ENCODE measurements at places on chromosomes 2 and 18.

- DNase-seq, result no peak
These were observed 41.1 kb downstream of the PLEKHB2 start for GRCh38 chr2:131146231-131146630.

GRCh38 chr2:47293976-47294375, 109.0 kb upstream of the MSH2 start:
- no peak for DNase-seq

- no peak for DNase-seq
These were observed 34.0 kb downstream of the MTHFD2 start for GRCh38 chr2:74232426-74232825.

GRCh38 chr2:84741182-84741822, 139.6 kb downstream of the TRABD2A start:
- no peak for DNase-seq

DNA sequence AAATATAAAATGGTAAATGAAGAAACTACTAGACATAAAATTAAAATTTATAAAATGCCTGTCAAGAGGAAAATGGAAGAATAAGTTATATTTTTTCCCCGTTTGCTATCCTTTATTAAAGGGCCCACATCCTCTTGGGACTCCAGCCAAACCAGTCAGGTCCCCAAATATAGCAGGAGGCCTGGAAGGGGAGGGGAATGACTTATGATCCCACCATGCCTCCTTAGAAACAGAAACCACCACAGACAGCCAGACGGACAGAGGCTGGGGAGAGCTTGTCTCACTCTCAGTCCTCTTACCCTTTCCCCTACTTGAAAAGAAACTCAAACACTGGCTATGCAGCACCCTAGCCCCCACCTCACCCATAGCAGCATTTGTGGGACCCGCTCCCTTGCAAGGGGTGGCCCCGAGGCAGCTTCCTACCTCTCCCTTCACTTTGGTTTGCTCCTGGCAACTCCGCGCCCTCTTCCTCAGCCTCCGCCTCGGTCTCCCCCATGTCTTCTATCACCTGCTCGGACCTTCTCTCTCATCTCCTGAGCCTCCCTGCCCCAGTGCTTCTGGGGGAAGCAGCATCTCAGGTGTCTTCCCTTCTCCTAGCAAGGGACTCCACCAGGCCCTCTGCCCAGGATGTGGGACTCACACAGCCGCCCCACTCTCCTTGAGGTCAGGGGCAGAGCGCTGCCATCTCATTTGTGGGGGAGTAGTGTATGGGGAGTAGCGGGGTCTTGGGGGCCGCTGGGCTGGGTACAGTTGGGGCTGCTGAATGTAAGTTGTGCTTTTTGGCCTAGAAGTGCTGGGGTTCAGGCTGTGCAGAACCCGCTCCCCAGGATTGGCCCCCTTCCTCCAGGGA, 37.4 kb upstream of the ANKRD62 start:
- no peak for DNase-seq

DNA sequence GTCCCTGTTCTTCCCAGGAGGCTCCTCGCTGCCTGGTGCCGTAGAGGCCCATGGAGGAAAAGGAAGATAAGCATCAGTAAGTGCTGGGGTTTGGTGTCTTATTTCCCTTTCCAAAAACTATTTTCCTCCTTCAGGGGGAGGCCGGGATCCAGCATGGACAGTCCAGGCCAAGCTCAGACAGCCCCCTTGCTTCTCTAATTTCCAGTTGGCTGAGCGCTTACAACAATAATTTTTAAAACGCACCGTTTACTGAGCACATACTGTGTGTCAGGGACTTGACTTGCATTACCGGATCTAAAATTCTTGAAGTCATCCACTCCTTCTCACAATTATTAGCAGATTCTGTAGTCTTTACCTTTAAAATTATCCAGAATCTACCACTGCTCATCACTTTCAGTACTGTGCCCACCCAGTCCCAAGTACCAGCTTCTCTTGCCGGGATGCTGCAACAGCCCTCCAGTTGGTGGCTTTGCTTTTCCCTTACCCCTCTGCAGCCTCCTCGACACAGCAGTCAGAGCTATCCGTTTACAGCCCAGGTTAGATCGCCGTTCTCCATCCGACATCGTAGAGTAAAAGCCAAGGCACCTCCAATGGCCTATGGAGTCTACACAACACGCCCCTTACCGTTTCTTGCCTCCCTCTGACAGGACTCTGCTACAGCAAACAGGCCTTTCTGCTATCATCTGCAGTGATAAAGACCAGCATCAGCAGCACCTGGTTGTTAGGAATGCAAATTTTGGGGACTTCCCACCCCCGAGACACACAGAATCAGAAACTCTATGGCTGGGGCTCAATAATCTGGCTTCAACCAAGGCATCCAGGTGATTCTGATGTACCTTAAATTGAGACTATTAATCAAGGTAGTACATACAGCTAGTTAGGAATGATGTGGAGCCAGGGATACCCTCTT, 75.2 kb upstream of the TSPYL6 start:
- no peak for DNase-seq

DNA sequence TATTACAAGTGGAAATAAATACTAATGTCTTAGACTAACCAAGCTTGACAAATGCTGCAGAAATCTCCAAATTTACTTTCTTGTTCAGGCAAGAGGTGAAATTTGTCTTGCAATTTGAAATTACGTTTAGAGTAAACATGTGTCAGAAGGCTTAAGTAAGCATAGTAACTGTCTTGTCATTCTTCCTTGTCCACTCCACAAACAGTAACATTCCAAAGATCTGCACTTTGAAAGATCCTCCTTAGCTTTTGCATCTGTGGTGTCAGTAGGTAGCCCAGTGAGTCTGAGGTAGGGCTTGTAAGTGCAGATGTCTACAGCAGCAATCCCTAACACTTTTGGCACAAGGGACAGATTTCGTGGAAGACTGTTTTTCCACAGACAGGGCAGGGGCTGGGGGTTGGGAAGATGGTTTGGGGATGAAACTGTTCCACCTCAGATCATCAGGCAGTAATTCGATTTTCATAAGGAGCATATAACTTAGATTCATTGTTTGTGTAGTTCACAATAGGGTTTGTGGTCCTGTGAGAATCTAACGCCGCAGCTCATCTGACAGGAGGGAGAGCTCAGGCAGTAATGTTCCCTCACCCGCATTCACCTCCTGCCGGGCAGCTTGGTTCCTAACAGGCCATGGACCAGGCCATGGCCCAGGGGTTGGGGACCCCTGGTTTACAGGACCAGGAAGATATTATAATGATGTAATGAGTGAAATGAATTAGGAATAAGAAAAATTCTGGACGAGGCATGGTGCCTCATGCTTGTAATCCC, 18.6 kb downstream of the RASGRP3 start:
- no peak for DNase-seq

- no peak for DNase-seq
These were observed 50.8 kb upstream of the FANCL start for GRCh38 chr2:58291726-58292438.

- DNase-seq, result no peak
These were observed 871 bp upstream of the ALS2 start for GRCh38 chr2:201781557-201782051.

DNA sequence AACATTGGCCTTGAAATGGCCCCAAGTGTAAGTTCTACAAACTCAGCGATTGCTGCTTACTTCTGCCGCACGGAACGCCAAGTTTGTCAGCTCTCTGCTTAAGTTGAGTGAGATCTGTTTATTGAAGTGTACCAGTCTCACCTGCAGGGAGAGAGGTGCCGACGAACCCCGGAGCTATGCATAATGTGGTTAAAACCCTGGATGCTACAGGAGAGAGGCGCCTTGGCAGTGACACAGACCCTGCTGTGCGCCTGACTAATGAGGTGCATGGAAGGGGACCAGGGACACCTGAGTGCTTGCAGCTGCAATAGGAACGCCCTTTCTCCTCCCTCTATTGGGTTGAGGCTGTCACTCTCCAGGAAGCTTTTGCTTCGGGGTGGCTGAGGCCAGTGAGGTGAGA, 979 bp downstream of the SLC9A2 start:
- DNase-seq, result no peak

- no peak for DNase-seq
These were observed 234.0 kb upstream of the RAB12 start for GRCh38 chr18:8375249-8375648.

DNA sequence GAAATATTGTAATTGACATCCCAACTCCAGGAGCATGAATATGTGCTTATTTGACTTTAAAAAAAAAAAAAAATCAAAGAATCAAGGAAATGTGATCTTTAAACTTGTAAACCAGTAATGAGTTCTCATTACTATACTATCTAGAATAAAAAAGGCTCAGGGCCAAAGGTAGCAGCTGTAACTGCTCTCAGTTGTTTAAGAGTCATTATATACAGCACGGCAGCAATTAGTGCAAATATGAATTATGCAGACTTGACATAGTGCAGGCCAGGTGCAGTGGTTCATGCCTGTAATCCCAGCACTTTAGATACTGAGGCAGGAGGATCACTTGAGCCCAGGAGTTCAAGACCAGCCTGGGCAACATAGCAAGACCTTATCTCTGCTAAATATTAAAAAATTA, 125.7 kb upstream of the TTC39C start:
- no peak for DNase-seq

DNA sequence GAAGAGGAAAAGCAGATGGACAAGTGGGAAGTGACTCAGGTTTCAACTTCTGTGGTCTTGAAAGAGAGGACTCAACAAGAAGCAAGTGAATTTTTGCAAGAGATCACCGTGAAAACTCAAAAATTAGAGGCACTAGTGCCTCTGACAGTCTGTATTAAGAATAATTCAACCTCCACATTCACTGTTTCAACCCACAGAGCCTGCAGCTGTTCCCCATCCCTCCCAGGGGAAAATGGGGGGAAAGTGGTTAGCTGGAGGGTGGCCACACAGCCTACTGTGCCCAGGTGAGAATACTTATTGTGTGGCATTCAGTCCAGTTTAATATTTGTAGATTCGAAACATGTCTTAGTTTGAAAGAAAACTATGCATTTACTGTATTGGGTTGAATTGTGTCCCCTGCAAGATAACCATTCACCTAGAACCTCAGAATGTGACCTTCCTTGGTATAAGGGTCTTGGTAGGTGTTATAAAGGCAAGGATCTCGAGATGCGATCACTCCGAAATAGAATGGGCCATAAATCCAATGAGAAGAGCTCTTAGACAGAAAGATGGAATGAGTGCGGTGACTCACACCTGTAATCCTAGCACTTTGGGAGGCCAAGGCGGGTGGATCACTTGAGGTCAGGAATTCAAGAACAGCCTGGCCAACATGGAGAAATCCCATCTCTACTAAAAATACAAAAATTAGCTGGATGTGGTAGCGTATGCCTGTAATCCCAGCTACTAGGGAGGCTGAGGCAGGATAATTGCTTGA, 94.3 kb downstream of the IRS1 start:
- DNase-seq, result no peak

GRCh38 chr2:80438686-80439085, 134.1 kb upstream of the LRRTM1 start:
- DNase-seq, result no peak

GRCh38 chr18:74013955-74014354, 133.7 kb downstream of the FBXO15 start:
- no peak for DNase-seq

DNA sequence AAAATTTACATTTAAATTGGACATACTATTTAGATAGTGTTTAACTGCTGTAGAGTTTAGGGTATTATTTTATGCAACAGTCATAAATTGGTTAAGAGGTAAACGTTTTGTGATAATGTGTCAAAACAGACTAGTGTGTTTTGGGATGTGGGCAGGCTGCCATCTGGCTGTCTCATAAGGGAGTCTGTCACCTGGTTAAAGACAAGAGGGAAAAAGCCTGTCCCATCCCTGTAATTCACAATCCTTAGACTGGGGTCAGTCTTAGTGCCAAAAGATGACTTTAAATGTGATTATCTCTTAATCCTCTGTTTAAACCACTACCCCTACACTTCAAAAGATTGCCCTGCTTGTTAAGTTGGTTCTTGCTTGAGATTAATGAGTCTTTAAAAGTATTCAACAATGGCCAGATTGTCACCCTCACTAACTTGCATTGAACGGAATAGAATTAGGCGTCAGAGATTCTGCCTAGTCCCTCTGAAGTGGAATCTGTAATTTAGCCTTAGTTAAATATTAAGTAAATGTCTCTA, 59.2 kb downstream of the SGPP2 start:
- peak; percentile 52 for DNase-seq

DNA sequence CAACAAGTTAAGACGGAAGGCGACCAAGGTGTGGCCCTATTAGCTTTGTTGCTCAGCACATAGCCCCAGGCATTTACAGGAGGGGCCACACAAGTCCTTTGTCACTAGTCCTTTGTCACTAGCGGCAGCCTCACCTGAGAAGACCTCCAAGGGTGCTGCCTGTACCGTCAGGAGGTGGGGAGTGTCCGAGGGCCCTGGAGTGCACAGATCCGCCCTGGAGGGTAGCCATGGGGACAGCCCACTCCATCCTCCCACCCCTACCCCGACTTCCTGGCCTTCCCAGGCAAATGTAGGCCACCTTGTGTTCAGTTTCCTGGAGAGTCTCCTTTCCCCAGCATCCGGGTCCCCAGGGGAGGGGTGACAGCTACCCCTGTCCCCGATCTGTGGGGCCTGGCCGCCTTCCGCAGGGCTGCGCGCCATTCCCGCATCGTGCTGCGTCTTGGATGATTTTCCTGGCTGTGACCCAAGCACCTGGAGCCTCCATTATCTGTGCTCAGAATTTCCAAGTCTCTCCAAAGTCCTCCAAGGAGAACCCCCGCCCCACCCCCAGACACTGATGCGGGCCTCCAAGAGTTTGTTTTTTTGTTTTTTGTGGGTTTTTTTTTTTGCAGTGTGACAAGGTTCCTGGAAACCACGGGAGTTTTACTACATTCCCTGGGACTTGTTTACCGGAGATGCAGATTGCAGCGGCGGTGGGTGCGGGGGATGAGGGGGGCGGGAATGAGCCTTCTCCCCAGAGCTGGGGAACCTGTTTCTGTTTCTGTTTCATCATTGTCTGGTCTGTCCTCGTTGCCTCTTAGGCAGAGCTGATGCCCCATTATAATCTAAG, 28.6 kb downstream of the TEX44 start:
- DNase-seq, result peak; percentile 64

- no peak for DNase-seq
These were observed 319.0 kb upstream of the KLHL29 start for GRCh38 chr2:23065936-23066335.

GRCh38 chr2:9336241-9336575, 87.1 kb downstream of the ITGB1BP1 start:
- no peak for DNase-seq
